Stimulated activated CD4-positive, alpha-beta T cell treated with anti-CD3 and anti-CD28 coated beads, Interleukin-1b, Interleukin-23, amount 100 ng/mL, for 24 hours (primary cell): ENCODE measurements at places on chromosomes 11 and 22.

DNA sequence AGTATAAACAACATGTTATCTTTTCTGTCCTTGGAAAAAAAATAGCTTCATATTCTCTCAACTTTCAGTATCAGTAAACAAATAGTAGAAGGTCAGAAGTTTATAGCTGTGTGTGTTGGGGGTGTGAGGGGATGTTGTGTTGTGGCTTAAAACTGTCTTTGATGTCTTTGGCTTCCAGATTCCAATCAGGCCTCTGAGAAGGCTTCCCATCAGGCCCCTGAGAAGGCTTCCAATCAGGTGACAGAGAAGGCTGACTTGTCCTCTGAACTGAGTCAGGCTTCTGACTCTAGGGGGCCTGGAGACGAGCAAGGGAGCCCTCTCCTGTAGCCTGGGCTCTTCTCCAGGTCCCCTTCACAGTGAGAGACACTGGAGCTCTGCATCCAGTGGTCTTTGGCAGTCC, 9.3 kb downstream of the MTFP1 start:
- DNase-seq: no peak

DNA sequence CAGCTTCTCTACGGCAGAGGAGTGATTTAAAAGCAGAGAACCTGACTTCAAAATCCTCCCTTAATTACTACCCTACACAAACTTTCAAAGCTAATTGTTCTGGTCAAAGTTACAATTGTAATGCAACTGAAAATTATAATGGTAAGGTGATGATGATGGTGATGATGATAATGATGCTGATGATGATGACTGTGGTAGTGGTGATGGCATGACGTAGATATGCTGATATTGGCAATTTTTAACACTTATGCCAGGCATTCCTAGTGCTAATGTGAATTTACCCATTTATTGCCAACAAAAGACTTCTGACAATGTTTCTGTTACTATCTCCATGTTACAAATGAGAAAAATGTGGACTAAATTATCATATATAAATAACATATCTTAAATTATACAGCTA, 1831.1 kb downstream of the LRRC4C start:
- DNase-seq: no peak

GRCh38 chr22:46078241-46079092, 71.9 kb upstream of the PPARA start:
- no peak for DNase-seq

DNA sequence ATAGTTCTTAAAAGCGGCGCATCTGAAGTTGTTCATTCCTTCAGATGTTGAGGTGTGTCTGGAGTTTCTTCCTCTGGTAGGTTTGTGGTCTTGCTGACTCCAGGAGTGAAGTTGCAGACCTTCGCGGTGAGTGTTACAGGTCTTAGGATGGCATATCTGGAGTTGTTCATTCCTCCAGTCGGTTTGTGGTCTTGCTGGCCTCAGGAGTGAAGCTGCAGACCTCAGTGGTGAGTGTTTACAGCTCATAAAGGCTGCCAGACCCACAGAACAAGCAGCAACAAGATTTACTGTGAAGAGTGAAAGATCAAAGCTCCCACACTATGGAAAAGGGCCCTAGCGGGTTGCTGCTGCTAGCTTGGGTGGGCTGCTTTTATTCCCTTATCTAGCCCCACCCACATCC, 201.7 kb upstream of the PDGFD start:
- no peak for DNase-seq

- DNase-seq: no peak
Measured at GRCh38 chr11:34948696-34949095, 32.3 kb downstream of the PDHX start.

GRCh38 chr22:45774001-45774670, 102.5 kb downstream of the ATXN10 start:
- no peak for DNase-seq

DNA sequence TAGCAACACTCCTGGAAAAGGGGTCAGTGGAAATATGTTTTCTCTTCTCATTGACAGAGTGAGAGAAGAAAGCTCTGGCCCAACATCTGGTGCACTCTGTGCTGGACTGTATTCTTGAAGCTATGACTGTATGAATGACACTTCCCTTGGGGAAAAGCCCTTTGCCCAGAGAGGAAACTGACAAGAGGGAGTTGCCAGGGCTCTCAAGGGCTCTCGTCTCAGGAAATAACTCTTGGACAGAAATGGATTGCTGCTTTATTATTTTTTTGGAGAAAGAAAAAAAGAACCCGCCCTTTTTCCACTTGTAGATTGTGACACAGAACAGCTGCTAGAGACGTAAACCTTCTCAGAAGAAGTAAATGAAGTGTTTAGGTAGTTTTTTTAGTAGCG, 11.4 kb downstream of the ETS1 start:
- no peak for DNase-seq

GRCh38 chr11:13446444-13446843, 16.6 kb downstream of the BTBD10 start:
- no peak for DNase-seq

DNA sequence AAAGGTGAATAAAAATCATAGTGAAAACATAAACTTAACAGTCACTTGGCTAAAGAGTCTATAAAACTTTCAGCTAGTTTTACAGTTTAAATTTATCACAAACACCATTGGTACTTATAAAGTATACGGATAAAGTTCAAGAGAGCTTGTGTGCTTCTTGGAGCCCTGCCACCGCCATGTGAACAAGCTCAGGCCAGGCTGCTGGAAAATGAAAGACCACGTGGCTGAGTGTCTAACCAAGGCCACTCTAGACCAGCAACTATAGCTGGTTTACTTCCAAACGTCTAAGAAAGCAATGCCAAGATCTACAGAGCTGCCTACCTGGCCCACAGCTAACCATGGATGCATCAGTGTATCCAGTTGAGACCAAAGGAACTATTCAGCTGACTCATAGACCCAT, 66.3 kb upstream of the API5 start:
- DNase-seq: no peak

DNA sequence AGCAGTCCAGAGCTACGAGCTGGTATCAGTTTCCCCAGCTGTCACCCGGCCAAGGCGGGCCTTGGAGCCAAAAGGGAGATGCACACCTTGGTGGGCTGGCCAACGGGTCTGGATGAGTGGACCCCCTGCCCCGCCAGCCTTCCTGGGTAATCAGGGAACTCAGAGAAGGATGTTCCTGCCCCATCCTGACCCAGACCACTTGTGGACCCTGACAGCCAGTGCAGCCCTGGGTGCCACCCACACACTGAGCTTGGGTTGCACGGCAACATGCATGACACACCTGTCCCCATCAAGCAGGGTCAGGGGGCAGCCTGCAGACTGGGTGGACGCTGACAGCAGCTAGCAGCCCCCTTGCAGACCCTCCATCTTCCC, 8.6 kb downstream of the SLC25A1 start:
- no peak for DNase-seq

DNA sequence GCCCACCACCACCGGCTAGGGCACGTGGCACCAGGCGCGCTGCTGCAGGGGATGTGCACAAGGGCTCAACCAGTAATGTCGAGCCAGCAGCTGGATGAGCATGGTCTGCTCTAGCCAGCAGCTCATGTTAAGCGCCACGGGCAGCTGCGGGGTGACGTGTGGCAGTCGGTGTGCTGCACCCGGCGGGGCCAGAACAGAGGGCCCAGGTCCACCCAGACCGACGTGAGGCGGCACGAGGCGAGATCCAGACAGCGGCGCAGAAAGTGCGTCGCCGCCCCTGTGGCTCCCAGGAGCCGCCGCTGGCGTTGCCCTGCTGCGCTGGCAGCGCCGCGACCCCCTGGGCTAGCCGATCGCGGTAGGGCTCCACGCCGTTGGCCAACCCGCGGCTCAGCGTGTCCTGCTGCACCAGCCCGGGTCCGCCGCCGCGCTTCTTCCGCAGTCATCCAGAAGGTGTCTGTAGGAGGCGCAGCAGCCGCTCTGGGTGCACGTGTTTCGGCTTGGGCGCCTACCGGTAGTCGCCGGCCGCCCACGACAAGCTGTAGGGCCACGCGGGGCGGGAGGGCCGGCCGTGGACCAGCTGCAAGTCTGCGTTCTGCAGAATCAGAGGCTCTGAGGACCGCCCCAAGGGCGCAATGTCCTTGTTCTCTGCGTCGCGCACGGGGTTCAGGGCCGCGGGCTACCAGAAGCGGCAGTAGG, 4.6 kb upstream of the GALR3 start:
- no peak for DNase-seq

DNA sequence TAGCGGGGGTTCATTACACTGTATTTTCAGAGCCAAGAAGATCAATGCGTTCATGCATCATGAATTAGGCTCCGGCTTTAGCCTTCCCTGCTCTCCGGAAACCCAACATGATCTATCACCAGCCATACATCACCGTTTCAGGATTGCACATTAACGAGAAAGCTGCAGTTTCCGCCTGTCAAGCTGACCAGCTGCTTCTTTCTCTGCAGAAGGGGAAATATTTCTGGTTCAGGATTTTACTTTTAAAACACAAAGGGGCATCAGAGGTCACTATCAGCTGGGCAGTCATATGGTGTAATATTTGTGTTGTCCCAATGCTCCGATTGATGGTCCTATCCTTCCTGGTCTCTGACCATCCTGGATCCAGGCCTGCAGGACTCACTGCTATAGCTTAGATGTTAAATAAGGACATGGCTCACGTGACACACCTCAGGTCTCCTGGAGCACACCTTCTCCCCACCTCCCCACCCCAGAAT, 21.4 kb upstream of the CADM1 start:
- no peak for DNase-seq

DNA sequence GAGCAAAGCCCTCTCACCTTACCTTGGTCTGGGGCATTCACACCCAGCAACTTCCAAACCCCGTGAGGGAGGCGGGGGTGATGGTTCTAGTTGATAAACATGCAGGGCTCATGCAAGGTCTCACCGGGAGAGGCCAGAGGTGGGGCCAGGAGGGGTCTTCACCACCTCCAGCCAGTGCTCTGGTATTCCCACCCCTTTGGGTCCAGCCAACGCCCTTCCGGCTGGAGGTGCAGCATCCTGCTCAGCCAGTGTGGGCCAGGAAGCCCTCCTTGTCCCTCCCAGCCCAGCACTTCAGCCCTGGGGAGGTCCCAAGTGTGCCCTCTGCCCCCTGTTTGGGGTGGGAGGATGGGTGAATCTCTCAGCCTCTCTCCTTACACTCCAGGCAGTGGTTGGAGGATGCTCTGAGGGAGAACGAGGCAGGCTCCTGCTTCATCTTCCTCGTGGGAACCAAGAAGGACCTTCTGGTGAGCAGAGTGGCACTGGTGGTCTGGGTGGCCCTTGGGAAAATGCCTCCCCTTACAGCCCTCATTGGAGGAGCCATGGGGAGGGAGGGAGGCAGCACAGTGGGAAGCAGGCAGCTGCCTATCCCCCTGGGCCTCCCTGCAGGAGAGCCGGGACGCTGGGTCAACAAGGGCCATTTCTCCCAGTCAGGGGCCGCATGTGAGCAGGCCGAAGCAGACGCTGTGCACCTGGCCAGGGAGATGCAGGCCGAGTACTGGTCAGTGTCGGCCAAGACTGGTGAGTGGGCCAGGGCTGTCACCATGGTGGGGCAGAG, 13.4 kb downstream of the RAB36 start:
- DNase-seq: no peak

DNA sequence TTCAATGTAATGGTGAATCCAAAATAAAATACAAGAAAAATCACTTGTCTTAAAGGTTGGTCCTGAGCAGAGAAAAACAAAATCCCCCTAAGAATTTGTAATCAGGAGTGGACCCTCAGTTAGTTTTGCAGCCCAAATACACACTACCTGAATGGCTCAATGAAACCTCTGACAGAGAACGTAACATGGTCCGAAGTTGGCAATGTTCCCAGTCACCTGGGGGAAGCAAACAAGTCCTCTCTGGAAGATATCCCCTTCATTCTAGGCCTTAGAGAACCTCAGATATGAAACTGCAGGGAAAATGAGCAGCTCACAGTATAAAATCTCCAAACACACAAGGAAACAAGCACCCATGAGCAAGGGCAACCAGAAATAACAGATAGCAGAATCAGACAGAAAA, 58.2 kb downstream of the MORC2 start:
- no peak for DNase-seq

- no peak for DNase-seq
Measured at GRCh38 chr22:48753381-48753730, 1074.3 kb downstream of the BRD1 start.

GRCh38 chr22:20090730-20091240, 10.7 kb downstream of the DGCR8 start:
- DNase-seq: no peak

DNA sequence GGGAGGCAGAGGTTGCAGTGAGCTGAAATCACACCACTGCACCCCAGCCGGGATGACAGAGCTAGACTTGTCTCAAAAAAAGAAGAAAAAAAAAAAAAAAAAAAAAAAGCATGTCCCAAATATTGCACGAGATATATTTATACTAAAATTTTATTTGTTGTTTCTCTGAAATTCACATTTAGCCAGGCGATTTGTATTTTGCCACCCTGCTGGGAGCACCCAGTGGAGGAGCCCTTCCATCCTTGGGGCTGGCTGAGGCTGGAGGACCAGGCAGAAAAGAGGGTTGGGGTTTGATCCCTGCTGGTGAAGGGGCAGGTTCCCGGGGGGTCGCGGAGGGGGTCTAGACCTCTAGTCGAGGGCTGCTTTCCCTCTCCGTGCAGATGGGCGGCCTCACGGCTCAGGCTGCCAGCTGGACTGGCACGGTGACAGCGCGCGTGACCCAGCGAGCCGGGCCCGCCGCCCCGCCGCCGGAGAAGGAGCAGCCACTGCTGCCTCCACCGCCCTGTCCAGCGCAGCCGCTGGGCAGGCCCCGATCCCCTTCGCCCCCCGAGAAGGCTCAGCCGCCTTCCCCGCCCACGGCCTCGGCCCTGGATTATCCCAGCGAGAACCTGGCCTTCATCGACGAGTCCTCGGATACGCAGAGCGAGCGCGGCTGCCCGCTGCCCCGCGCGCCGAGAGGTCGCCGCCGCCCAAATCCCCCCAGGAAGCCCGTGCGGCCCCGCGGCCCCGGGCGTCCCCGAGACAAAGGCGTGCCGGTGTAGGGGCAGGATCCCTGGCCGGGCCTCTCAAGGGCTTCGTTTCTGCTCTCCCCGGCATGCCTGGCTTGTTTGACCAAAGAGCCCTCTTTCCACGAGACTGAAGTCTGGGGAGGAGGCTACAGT, 952 bp upstream of the CATSPERZ start:
- no peak for DNase-seq
